NCI-H1436 treated with DMSO at 0.1 percent for 48 hours (cell line): ENCODE measurements at places on chromosomes 3 and 15.

DNA sequence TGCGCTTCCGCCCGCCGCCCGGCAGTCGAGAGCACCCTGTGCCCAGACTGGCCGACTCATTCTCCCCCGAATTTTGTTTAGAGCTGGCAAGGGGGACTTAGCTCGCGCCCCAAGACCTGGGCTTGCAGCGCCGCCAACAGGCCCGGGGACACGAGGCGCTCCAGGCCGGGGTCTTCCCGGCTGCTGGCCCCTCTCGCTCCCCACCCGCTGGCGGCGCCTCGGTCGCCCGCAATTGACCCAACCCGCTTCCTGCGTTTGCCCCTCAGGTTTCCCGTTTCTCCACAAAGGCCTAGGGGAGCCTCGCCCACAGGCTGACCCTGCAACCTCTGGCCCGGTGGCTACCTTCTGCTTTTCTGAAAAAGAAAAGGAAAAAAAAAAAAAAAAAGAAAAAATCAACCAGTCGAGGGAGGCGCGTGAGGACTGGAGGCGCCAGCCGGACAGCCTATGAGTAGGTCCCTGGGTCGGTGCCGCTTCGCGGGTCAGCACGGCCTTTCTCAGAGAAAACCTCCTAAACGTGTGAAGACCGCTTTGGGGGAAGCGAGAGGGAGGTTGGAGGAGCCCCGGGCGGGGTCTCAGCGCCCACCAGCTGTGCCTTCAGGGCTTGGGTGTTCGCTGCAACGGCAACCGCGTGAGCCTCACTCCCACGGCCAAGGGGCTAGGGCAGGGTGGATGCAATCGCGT is 7.2 kb downstream of the FOXL2 start:
- no peak for DNase-seq

- peak; percentile 8 for DNase-seq
Measured at GRCh38 chr3:165185707-165186327, 10.4 kb downstream of the SLITRK3 start.

DNA sequence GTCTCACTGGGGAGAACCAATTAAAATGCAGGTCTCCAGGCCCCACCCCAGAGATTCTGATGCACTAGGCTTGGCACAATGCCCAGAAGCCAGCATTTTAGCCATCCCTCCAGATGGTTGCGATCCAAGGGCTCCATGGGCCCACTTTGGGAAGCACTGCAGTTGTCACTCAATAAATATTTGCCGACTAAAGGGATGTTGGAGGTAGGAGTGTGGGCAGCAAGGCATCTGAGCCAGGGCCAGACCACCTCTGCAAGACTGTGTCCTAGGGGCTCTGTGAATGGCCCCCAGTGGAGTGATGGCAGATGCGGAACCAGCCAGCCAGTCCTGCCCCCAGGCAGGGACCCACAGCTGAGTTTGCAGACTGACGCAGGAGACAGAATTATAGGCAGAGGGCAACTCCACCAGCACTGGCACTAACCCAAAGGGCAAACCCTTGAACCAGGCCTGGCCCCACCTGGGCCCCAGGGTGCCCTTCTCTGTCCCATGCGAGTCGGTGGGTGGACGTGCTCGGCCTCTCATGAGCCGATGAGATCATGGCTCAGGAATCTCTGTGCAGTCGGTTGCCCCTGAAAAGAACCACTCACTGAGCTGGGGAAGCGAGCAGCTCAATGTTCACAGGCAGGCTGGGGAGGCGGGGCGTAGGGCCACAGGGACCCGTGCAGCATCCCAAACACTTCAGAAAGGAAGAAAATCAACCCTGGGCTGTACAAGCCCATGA is 49.7 kb downstream of the SEMA5B start:
- no peak for DNase-seq

DNA sequence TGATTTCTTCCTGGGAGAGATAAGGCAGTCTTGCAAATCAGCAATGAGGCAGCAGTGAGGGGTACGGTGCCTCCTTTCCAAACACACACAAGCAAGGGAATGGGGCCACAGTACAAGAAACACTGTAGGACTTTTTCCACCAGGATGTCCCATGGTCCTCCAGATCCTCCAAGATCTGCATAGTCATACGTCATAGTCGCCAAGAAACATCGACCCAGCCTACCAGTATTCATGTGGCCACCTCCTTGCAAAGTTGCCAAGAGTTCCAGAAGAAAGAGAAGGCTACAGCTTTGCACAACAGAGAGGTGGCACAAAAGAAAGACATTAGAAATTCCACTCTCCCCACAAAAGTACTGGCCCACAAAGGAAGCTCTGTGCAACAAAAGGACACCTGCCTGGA is 257.9 kb downstream of the CTNNB1 start:
- no peak for DNase-seq

- no peak for DNase-seq
Measured at GRCh38 chr3:152474585-152474984, 205.9 kb downstream of the MBNL1 start.

DNA sequence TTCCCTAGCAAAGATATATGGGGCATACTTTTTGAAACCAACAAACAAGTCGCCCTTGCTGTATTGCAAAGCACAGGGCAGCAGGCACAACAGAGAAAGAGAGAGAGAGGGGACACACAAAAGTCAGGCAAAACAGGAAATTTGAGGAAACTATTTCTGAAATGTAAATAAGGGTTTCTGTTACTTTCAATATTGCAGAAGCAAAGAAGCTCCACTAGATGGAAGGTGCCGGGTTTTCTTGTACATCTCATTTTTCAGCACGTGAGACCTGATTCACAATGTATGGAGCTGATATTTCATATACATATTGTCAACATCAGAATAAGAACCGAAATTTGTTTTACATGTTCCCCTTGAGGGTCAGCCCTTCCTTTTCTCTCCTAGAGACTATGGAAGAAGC is 127.4 kb downstream of the FOXP1 start:
- DNase-seq, result no peak

DNA sequence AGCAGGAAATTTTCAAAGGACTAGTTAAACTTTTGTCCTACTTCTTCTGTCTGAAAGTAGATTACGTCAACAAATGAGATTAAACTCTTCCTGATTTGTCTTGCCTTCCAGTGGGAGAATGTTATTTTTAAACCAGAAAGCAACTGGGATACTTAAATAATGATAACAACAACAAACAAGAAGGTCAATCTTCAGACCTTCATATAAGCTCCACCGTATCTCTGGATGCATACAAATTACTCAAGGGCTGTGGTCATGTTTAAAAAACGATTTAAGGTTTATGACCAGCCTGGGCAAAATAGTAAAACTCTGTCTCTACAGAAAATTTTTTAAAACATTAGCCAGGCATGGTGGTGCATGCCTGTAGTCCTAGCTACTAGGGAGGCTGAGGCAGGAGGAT is 145.3 kb upstream of the NPHP3 start:
- no peak for DNase-seq
